ENCODE measurements at places on chromosomes 5 and 9.
A peak's percentile ranks its signal among the peaks of the same experiment; 100 is the strongest.

GRCh38 chr5:9239626-9240025, 306.2 kb downstream of the SEMA5A start:
- no peak for DNase-seq

GRCh38 chr5:112691758-112692157, 45.9 kb upstream of the APC start:
- DNase-seq = no peak

DNA sequence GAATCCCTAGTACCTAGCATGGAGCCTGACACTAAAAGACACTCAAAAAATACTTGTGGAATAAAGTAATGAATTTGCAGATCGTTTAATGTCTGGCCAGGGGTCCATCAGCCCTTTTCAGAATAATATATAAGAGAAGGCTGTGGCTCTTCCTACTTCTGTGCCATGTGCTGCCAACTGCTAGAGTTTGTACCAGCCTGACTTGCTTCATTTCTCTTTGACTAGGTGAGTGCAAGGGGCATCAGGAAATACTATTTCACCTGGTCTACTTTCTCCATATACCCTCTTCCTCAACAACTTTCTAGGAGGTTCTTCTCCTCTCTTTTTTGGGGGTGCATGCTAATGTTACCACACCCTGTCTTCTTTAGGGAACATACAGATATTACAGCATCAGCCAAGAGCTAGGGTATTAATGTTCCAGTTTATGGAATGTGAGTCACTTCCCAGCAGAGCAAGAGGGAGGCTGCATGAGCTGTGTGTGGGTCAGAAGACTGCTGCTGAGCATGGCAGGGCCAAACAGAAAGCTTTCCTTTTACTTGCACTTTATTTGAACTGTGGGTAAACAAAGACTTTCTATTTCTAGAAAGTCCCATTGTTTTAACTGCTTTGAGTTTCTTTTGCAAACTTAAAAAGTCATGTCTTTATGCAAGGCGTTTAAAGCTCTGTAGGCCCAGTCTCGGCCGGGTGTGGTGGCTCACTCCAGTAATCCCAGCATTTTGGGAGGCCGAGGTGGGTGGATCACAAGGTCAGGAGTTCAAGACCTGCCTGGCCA, 158.9 kb downstream of the ADAMTSL1 start:
- DNase-seq = no peak

DNA sequence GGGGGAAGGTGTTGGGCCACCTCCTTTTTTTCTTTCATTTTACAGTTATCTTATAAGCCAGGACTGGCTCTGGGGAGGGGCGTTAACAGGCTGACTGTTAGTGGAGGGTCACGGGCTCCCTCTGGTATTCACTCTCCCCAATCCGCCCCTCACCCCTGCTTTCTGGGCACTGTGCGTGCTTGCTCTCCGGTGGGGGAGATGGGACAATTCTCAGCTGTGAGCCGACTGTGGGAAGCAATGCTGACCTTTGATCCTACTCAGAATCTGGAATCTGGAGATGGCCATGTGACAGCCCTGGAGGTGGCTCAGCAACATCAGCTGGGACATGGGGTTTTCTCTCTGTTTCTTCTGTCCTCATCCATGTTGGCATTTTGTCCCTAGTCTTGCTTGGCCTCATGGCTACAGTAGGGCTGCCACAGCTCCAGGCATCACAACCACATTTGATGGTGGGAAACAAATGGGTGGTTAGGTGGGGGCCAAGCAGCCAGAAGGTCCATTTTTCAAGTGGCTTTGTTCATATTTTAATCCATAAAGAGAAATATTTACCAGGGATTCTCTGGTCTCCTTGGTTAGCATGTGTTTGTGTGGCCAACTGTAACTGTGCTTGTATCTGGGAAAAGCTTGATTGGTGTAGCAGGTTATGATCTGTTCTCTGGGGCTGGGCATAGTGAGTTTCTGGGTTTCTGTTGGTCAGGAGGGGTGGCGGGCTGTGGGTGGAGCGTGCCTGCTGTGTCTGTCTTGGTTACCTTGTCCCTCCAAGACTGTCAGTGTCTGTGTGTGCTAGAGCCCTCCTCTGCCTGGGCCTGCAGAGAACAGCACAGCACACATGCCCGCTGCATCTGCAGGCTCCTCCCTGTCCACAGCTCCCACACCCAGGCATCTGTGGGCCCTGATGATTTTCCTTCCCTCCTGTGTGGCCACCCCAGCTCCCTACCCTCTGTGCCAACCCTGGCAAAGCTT, 12.4 kb downstream of the WNK2 start:
- DNase-seq = no peak

GRCh38 chr9:121728916-121729315, 77.5 kb downstream of the DAB2IP start:
- DNase-seq = no peak

DNA sequence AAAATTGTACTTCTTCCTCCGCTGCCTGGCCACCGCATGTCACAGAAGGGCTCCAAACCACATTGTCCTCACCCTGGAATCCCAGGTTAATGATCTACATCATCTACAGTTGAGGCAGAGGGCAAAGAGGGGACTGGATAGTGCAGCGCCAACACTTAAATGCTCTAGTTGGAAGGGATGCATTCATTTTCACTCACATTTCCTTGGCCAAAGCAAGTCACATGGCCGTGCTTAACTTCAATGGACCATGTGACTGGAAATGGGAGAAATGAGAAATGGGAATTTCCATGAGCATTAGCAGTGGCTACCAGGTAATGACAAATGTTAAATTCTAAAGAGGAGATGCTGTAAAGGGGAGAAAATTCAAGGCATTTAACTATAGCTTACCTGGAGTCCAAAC, 13.3 kb upstream of the GNAQ start:
- DNase-seq = no peak

- DNase-seq = no peak
Measured at GRCh38 chr5:158198636-158199035, 339.7 kb upstream of the CLINT1 start.

- DNase-seq = peak; percentile 34
Measured at GRCh38 chr9:105359892-105360291, 87.9 kb upstream of the FSD1L start.

GRCh38 chr9:134290603-134291451, 35.4 kb upstream of the RXRA start:
- no peak for DNase-seq

GRCh38 chr9:73219985-73220626, 68.4 kb downstream of the ANXA1 start:
- DNase-seq = peak; percentile 31

GRCh38 chr5:9483243-9483642, 62.6 kb downstream of the SEMA5A start:
- DNase-seq = no peak

GRCh38 chr5:88298425-88298824, 29.8 kb upstream of the TMEM161B start:
- no peak for DNase-seq

DNA sequence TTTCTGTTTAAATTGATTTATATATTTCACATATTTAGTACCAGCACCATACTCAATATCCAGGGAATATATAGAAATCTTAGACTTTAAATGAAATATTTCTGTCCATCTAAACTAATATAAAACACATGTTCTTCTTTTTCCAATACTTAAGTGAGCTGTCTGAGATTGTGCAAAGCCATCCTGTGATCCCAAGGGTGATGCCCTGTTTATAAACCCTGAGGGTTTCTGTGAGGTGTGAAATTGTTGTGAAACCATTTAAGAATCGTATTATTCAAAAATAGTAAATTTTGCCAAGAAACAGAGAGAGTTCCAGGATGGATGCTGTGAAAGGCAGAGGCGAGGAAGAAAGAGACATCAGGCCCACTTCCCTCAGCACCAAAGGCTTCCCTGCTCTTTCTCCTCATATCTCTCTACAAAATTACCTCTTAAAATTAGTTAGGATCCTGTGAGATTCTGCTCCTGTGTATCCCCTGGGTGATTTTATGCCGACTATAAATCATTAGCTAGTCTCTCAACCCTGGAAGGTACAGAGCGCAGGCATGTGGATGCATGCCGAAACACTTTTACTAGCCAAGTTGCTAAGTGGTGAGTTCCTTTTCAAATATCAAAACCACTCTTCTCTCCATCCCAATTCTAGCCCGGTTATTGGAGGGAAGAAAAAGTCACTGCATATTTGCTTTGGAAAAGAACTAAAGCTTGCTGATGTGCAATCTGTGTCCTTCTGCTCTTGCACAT, 183.0 kb downstream of the GLIS3 start:
- DNase-seq = no peak

DNA sequence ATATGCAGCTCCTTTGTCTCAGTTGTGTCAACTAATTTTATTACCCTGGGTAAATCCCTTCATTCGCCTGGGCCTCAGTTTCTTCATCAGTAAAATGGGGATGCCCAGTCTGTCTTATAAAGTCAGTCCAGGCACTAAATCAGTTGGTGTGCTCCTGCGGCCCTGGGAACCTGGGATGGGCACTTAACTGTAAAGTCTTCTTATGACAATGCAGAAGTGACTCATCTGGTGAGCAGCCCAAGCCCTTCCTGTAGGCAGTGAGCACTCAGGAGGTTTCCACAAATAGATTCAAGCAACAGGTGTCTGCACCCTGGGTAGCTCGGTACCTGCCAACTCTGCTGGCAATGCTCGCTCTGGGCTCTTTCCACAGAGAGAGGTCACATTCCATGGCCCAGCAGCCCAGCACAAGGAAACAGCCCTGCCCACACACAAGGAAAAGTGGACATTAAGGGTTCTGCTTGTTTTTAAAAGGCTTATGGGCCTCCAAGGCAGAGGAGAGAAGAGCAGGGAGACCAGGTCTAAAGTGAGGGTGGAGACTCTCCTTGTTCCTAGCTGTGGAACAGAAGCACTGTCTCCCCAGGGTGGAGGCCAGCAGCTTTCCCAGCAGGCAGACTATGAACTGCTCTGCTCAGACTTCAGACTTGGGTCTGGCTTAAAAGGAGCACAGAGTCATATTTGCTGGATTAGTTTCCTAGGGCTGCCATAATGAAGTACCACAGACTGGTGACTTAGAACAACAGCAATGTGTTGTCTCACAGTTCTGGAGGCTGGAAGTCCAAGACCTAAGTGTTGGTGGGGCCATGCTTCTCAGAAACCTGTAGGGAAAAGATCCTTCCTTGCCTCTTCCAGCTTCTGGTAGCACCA, 89.7 kb upstream of the ADRA1B start:
- DNase-seq = no peak

GRCh38 chr9:73149371-73150067, 2.1 kb upstream of the ANXA1 start:
- DNase-seq = no peak

- no peak for DNase-seq
Measured at GRCh38 chr9:68804911-68805889, 100.2 kb downstream of the PIP5K1B start.

GRCh38 chr9:95584176-95584575, 67.4 kb upstream of the PTCH1 start:
- DNase-seq = no peak

- no peak for DNase-seq
Measured at GRCh38 chr9:92685022-92685421, 15.1 kb upstream of the IPPK start.

- no peak for DNase-seq
Measured at GRCh38 chr9:97487107-97487506, 14.4 kb upstream of the TMOD1 start.

DNA sequence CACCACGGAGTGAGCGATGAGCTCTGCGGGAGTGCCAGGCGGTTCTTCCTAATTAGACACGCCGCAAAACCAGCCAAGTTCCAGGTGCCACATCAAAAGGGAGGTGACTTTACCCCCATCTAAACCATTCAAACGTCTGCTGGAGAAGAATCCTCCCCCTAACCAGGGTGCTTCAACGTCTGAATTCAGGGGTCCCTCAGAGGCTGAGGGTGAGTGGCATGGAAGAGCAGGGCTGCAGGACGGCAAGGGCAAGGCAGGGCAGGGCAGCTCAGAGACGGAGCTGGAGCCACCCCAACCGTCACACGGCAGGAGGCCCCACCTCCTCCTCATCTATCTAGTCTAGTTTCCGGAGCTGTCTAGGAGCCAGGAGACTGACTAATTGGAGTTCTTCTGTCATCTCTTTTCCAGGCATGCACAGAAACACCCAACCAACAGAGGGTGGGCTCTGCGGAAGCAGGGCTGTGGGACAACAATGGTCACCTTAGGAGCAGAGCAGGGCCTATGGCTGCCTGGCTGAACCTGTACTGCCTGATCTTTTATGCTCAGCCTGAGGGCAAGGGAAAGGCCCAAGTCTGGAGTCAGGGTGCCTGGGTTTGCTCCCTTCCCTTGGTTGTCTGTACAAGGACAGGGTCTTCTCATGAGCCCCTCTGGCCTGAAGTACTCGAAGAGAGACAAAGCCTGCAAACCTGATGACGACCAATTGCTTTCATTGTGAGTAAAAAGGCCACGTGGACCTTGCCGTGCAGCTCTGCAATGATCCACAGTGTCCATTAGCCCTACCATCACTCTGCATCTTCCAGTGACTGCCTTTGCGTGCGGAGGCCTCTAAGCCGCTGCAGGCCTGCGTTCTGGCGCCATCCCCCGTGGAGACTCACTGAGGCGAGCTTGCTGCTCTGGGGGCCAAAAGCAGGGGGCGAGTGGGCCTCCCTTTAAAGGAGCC, 81.0 kb upstream of the SLC25A51 start:
- no peak for DNase-seq

- no peak for DNase-seq
Measured at GRCh38 chr5:73940026-73940425, 314.0 kb downstream of the ARHGEF28 start.

DNA sequence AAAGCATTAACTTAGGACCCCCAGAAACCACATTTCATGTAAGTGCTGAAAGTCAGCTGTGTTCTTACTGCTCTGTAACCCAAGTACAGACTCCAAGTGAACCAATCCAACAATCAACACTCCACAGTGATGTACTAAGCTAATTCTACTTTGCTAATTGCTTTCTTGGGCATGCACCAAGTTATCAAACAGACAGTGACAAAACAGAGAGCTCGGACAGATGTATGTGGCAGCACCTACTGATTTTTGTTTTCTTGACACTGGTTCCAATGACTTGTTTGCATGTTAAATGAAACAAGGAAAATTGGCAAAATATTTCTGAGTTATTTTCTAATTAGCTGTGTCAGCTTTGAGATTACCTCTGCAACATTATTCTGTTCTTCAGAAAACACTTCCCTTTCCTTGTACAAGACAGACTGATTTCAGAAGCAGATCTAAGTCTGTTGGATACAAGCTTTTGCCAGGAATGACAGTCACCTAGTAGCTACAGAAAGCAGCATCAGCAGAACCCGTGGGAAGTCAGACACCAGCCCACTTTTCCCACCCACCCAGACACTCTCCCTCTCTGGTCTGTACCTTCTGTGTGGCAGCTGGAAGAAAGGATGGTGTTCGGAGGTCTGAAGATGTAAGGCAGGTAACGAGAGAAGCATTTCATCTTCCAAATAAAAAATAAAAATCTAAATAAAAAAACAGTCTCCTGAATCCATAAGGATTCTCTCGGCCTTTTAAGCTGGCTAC, 176.7 kb upstream of the PPP2R2B start:
- DNase-seq = no peak

- DNase-seq = no peak
Measured at GRCh38 chr5:72141440-72142355, 34.4 kb downstream of the MAP1B start.

DNA sequence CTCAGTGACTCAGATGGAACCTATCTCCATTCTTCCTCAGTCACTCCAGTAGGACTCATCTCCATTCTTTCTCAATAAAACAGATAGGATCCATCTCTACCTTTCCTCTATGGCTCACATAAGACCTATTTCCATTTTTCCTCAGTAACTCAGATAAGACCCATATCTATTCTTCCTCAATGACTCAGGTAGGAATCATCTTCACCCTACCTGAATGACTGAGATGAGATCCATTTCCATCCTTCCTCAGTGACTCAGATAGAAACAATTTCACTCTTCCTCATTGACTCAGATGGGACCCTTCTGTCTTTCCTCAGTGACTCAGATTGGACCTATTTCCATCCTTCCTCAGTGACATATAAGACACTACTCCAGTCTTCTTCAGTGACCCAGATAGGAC, 165.1 kb downstream of the FBXO4 start:
- no peak for DNase-seq
